ENCODE measurements at places on chromosomes 7 and 10.

DNA sequence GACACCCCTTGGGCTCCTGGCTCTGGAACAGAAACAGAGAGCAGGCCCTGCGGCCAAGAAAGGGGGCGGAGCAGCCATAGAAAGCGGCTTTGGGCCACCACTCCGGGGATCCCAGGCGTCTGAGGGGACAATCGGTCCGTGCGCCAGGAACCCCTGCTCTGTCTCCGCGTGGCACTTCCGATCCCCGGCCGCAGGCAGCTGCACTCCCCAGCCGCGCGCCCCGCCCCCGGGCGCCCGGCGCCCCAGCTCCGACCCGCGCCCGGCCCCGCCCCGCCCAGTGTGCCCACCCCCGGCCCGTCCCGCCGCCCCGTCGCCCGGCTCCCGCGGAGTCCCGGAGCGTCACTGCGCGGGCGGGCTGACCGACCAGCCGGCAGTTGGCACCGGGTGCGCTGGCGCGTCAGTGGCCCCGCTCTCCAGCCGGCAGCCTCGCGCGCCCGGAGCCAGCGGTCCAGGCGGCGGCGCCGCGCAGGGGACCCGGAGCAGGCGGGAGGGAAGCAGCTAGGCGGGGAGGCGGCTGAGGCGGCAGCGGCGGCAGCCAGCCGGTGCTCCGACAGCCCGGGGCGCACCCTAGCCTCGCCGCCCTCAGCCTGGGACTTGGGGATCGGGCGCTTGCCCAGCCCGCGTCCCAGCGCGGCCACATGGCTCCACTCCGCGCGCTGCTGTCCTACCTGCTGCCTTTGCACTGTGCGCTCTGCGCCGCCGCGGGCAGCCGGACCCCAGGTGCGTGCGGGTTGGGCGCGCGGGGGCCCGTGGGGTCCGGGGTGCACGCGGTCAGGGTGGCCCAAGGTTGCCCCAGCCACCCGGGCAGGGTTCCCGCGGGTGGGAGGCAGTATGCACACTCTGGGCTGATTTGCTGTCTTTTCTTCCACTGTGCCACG is at the start of gene ADAMTS14:
Gene ADAMTS14, plus strand, starts transcription at position 342 of the 878 bp plus-strand sequence. Its CDS starts 297 bp downstream, at position 639.
- peak; percentile 89 for DNase-seq

- DNase-seq, result no peak
Observed at GRCh38 chr7:30470771-30471170, 7.8 kb downstream of the NOD1 start.

DNA sequence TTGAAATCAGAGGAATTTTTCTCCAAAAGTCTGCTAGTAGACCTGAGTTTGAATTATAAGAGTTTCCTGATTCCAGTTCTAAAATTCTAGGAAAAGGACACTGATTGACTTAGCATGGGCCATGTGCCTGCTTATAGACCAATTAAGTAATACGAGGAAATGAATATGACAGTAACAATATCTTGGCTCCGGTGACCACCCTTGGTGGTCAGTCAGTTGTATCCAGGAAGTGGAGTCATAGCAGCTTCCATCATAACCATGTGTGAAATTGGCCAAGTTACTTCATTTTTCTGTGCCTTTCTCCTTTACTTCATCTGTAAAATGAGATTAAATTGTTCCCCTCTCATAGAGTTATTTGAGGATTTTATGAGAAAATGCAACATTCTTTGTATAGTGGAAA is 66.9 kb downstream of the MTPAP start:
- no peak for DNase-seq

DNA sequence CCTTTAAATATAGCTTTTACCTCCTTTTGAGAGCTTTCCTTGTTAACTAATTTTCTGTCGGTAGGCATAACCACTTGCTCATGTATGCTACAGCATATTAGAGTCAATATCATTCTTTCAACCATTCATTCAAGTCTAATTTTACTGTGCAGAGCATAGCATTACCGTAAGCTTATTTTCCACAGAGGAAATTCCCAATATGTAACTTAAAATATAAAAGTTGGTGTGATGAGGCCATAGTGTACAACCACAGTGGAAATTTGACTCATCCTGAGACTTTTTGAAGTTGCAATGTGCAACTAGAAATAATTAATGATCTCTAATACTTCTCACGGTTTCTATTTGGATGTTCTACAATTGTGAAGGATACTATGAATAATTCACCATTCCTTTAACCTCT is 80.6 kb upstream of the KLF6 start:
- no peak for DNase-seq
